Bone marrow (tissue), 2 donors: ENCODE measurements at places on chromosomes 1 and 21.

GRCh38 chr21:15061747-15062605, 2.8 kb downstream of the NRIP1 start:
- no peak for DNase-seq

DNA sequence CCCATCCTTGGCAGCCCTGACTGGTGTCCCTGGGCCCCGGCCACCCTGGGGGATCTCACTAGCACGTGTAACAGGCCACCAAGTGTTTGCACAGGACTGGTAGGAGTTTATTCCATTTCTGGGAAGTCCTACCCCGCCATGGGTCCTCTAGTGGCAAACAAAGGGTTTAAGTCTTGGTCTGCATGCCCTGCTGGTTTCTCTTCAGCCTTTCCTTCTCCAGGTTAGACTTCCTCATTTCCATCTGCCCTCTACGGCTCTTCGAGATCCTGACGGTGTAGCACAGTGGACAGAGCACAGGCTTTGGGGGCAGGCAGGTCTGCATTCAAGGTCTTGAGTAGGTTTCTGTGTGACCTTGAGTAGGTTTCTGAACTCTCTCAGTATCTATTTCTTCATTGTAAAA, 2.8 kb downstream of the AGTRAP start:
- no peak for DNase-seq

DNA sequence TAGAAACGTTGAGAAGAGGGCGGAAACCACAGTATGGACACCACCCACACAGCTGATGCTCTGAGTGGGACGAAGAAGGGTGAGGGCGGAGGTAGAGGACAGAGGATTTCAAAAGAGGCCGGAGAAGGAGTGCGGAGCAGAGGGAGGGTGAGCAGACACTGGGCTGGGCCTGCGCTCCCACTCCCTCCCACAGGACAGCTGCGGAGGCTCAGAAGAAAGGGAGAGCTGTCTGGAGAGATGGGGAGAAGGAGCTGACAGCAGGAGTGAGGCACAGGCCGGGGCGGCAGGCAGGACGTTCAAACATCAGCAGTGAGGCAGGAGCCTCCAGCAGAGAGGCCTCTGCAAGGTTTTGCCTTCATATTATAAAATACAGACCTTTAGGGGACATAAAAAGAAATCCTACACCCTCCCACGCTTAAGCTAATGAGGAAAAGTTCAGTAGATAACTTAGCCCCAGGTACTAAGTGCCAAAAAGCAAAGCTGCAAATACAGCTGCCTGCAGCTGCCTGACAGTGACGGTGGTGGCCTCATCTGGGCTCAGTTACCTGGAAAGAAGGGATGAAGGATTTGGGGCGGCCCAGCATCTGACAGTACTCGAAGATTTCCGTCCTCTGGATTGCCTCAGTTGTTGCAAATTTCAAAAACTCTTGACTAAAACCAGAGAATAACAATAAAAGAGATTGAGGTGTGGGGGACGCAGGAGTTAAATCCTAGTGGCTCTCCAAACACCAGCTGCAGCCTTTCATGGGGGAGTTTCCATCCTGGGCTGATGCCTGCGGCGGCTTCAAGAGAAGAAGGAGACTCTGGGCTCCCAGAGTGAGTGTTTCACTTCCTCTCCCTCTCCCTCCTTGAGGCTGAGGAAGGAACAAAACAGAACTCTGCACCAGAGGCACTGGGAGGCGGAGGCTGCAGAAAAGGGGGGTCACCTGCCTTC, 25.6 kb downstream of the SEC16B start:
- no peak for DNase-seq

DNA sequence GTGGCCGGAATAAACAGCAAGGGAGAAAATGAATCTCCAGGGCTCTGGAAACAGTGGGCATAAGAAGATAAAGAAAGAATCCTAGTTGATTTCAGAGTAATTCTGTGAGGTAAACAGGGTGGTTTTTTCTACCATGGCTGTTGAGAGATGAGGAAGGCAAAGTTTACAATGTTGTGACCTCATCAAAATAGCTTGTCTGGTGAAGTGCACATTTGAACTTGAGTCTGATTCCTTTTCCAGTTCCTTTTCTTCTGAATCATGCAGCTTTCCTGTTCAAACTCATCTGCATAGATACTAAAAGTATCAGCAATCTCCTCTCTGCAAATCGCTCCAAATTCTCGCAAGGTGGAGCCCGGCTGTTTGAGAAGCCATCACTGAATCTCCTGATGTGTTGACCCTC, 161.7 kb downstream of the PLPP3 start:
- no peak for DNase-seq

DNA sequence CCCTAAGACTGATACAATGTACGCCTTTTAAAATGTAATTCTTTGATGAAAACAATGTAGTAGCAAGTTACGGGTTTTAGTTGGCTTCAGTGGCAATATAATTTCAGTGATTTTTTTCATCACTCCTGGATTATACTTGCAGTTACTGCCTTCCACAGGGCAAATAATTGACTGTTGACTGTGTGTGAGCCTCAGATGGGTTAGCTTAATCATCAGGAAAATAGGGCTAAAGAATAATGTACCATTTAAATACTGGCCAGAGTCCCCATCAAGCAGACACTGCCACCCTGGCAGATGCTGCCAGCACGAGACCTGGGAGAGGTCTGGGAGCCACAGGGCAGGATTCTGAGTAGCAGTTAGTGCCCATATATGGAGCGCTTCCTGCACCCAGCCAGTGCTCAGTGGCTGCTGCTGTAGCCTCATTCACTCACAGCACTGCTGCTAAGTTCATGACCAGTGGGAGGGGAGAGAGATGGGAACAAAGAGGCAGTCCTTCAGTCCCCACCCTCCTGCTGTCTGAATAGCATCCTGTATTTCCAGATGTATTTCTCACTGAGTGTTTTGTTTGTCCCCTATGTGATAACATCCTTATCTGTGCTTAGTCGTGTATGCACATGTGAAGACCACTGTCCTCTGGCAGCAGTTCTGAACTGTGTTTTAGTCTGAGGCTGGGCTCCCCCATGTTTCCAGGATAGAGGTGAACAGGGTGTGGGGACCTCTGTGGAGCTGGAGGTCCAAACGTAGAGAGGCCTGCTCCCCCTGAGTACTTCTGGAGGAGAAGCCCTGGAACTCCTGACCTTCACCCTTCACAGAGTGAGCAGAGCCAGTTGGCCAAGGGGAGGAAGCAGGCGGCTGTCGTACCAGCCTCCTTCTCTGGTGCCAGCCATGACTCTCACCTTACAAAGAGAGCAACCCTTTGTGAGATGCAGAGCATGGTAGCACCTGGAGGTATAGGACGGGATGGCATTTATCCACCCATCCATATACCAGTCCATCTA, 80.4 kb downstream of the ADARB1 start:
- no peak for DNase-seq
